ENCODE measurements at places on chromosomes 3 and 15.

- no peak for DNase-seq
Observed at GRCh38 chr3:105594219-105594618, 227.5 kb downstream of the ALCAM start.

DNA sequence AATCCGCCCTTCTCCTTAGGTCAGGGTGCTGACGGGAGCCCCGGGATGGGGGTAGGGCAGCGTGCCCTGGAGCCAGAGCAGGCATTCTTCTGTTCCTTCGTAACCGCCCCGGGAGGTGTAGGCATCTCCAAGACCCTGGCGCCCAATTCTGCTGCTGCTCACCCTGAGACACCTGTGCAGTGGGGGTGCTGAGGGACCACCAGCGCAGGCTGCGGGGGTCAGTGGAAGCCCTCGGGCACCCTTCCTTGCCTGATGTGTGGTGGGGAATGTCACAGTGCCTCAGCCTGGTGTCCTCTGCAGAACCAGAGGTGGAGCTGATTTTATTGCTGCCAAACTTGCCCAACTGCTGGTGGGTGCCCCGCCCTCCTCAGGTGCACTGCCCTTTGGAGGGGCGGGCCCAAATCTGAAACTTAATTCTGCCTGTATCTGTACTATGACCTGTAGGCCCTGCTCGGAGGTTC lies 7.3 kb downstream of the CSK start:
- DNase-seq = no peak

- no peak for DNase-seq
Observed at GRCh38 chr15:81221449-81221848, 24.8 kb downstream of the IL16 start.

DNA sequence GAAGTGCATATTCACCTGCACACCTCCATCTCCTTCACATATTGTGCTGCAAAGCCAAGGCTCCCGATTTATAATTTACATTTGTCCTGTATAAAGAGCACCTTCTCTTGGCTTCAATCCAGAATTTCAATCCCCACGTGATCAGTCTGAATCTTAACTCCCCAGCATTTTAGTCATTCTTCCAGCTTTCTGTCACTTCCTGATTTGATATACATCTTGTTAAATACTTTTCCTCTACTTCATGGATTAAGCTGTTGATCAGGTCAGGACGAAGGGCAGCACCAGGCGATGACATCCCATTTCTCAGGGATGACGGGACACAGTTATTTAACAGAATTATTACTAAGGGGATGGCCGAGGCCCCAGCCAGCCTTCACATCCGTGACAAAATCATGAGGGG lies 212.5 kb downstream of the EPHB1 start:
- no peak for DNase-seq

All from activated T-helper 9 cell treated with anti-CD3 and anti-CD28 coated beads, Interleukin-2, amount 50 U/mL, for 16 hours (primary cell).